ENCODE measurements at places on chromosomes 1 and 21.
A peak's percentile ranks its signal among the peaks of the same experiment; 100 is the strongest.

DNA sequence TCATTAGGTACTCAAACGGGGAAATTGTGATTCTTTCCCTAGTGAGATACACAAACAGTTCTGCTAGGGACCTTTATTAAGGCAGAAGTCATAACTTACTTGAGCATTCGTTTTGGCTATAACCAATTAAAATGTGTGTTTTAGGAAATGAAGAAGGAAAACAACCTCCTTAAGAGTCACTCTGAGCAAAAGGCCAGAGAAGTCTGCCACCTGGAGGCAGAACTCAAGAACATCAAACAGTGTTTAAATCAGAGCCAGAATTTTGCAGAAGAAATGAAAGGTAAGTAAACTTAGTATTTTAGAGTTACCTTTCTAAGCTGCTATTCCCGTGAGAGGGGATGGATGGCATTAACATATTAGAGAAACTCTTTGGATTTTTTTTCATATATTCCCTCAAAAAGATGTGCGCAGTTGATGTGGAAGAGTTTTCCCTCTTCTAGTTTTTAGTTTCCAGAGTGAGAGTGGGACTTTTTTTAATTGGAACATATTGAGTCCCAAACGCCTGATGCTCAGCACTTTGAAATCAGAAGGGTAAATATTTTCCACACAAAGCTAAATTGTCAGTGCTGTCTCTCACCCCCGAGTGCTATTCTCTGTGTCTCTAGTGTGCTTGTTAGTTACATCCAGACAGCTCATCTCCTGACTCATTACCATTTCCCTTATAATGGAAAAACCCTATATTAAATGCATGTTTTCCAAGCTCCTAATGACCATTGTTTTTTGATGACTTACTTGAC lies 34.9 kb downstream of the CENPF start:
- no peak for DNase-seq

DNA sequence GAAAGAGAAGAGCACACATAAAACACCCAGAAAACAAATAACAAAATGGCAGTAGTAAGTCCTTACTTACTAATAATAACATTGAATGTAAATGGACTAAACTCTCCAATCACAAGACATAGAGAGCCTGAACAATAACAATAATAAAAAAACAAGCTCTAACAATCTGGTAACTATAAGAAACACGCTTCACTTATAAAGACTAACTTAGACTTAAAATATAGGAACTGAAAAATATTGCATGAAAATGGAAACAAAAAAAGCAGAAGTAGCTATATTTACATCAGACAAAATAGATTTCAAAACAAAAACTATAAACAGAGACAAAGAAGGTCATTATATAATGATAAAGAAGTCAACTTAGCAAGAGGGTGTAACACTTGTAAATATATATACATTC lies 83.1 kb upstream of the LYPLAL1 start:
- DNase-seq: no peak

- DNase-seq: no peak
Observed at GRCh38 chr1:43881415-43881814, 52.2 kb upstream of the ARTN start.

GRCh38 chr21:16243396-16243795 lies 513.6 kb downstream of the USP25 start:
- DNase-seq: no peak

- no peak for DNase-seq
Observed at GRCh38 chr1:96116731-96117130, 604.9 kb upstream of the PTBP2 start.

DNA sequence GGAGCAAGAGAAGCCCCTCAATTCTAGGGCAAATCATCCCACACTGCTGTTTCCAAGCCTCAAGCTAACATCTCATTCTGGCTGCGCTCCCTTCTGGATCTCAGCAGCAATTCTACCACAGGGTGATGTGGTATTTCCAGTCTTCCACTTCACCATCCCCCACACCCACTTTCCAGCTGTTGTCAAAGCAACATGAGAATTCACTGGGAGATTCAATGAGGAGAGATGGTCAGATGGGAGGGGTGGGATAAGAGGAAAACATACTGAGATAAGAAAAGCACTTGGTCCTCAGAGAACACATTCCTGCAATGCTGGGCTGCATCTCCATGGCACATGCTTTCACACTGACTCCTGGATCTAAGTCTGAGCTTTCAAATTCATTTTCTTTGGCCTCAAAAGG lies 47.3 kb upstream of the LRRC52 start:
- DNase-seq: no peak

DNA sequence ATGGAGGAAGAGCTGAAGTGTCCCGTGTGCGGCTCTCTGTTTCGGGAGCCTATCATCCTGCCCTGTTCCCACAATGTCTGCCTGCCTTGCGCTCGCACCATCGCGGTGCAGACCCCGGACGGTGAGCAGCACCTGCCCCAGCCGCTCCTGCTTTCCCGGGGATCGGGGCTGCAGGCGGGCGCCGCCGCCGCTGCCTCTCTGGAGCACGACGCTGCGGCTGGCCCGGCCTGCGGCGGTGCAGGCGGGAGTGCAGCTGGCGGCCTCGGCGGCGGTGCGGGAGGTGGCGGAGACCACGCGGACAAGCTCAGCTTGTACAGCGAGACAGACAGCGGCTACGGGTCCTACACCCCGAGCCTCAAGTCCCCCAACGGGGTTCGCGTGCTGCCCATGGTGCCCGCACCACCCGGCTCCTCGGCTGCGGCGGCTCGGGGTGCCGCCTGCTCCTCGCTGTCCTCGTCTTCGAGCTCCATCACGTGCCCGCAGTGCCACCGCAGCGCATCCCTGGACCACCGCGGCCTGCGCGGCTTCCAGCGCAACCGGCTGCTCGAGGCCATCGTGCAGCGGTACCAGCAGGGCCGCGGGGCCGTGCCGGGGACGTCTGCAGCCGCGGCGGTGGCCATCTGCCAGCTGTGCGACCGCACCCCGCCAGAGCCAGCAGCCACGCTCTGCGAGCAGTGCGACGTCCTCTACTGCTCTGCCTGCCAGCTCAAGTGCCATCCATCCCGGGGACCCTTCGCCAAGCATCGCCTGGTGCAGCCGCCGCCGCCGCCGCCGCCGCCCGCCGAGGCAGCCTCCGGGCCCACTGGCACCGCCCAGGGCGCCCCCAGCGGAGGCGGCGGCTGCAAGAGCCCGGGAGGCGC lies 1.3 kb downstream of the TRIM67 start:
- peak; percentile 19 for DNase-seq

DNA sequence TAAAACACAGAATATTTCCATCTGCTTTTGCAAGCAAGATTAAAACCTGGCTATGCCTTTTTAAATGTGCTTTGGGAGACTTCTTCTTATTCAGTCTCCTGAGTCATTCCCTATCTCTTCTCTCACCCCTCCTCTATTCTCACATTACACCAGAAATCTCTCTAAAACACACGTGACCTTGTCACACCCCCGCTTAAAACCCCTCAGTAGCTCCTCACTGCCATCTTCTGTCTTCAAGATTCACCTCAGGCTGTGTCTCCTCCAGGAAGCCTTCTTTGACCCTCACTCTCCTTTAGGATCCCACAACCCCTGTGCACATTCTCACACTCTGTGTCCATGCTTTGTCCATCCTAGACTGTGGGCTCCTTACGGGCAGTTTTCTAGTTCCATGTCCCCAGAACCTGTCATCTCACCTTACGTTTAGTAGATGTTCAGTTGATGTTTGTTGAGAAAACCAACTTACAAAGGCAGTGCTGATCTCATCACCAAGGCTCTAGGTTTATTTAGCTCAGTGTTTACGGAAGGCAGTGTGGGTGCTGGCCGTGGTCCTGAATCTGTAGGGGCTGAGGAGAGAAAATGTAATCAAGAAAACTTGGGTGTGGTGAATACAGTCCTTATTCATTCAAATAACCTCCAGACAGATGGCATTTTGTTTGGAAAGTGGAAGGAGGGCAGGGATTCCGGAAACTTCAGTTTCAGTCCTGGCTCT lies 143.5 kb downstream of the DMRTA2 start:
- no peak for DNase-seq

GRCh38 chr1:6342056-6342455 lies 51.5 kb downstream of the ACOT7 start:
- DNase-seq: no peak

- no peak for DNase-seq
Observed at GRCh38 chr1:229984310-229984991, 82.6 kb upstream of the GALNT2 start.

DNA sequence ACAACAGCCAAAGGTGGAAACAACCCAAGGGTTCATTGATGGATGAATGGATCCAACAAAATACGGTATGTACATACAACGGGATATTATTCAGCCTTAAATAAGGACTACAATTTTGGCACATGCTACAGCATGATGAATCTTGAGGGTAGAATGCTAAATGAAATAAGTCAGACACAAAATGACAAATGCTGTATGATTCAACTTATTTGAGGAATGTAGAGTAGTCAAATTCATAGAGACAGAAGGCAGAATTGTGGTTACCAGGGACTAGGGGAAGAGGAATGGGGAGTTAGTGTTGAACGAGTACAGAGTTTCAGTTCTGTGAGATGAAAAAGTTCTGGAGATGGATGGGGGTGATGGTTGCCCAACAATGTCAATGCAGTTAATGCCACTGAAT lies 118.0 kb upstream of the PAXBP1 start:
- DNase-seq: no peak

- no peak for DNase-seq
Observed at GRCh38 chr1:44108241-44108640, 10.4 kb upstream of the KLF17 start.

- DNase-seq: no peak
Observed at GRCh38 chr21:17976139-17976538, 157.0 kb upstream of the C21orf91 start.

GRCh38 chr1:230292689-230293389 lies 133.3 kb downstream of the PGBD5 start:
- no peak for DNase-seq

GRCh38 chr1:241592273-241592958 lies 47.8 kb downstream of the CHML start:
- DNase-seq: no peak

DNA sequence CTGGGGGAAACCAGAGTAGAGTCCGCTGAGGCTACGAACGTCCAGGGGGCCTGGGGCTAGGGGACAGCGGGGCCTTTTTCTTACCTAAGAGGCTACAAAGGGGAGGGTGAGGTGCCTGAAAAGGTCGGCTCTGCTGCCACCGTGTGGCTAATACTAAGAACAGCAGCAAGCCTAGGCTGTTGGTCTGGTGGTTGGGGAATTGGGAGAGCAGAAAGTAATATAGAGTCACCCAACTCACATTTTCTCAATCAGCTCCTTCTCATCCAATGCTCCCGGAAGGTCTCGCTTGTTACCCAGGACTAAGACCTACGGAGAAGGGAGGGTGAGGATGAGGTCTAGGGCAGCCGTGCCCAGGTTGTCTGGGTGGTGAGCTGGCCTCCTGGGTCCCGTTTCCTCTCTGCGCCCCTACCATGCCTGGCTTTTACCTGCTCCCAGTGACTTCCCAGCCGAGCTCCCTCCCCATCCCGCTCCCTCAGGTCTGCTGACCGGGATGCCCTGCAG lies 9.3 kb downstream of the ARL8A start:
- DNase-seq: peak; percentile 69

DNA sequence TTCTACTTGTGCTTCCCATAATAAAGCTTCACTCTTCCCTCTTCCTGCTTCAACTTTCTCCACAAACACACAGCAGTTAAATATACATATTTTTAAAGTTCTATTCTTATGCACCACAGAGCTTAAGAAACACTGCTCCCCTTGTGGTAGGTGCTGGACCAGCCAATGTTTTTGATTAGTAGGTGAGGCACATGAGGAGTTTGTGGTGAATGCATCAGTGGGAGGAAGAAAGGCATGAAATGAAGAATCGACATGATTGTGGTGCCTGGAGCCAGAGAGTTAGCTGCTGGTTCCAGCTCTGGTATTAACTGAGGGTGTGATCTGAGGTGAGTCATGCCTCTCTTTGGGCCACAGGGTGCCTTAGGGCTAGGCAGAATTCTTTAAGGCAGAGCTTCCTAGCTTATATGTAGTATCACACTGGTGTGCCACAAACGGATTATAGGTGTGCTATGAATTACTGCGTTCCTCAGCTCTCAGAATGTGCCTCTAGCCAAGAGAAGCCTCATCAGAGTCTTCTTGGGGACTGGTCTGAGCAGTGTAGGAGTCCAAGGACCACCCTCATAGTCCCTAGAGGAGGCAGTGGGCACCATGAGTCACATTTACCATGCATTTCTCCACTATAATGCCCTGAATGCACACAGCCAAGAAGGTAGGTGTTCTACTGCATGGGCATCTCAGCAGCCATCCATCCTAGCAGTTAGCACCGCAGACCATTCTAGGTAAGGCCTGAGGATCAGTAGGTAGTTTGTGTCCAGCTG lies 97.4 kb upstream of the SGIP1 start:
- peak; percentile 64 for DNase-seq

GRCh38 chr1:185813401-185813979 lies 79.3 kb downstream of the HMCN1 start:
- DNase-seq: no peak

- DNase-seq: no peak
Observed at GRCh38 chr1:42835422-42835821, 11.0 kb upstream of the ZNF691 start.

- no peak for DNase-seq
Observed at GRCh38 chr1:117146575-117147340, 25.2 kb upstream of the TRIM45 start.

GRCh38 chr21:35265170-35265877 lies 216.2 kb upstream of the RUNX1 start:
- no peak for DNase-seq

DNA sequence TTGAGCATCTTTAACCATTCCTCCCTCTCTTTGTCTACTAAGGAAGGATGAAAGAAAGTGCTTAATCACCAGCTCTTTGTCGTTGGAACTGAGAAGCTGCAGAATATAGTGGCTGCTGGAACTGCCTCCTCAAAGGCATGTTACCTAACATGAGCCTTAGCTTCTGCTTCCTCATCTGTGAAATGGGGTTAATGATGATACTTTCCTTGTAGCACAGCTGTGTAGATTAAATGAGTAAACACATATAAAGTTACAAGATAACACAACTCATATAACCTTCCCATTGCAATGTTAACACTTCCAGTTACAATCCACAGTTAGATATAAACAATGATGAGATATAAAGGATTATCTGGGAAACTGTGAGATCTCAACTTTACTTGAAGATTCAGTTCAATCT lies 48.4 kb upstream of the ZNF326 start:
- DNase-seq: no peak

- no peak for DNase-seq
Observed at GRCh38 chr1:22814176-22815042, 103.8 kb downstream of the EPHB2 start.

DNA sequence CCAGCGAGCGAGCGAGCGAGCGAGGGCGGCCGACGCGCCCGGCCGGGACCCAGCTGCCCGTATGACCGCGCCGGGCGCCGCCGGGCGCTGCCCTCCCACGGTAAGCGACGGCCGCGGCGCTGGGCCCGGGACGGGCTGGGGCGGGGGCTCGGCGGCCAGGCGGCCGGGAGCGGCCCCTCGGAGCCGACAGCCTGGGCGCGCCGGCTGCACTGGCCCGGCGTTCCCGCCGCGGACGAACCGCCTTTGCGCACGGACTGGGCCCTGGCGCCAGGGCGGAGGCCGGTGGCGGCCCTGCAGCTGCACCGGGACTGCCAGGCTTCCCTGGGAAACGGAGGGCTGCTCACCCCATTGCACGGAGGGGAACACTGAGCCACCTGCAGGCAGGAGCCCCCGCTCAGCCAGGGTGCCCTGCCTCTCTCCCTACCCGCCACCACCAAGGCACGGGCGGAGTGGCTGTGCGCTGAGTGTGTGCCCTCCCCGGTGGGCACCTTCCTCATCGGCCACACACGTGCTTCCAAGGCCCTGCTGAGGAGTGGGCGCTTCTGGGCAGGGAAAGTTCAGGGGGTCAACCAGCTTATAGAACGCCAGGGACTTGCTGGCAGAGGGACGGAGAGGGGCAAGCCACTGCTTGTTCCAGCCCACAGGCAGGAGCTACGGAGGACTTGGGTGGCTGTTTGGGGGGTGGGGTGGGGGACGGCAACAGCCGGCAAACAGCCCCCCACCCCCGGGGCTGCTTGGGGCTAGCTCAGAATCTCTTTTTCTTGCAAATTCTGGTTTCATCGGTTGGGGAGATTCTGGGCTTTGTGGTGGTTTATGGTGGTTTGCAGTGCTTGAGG lies 532 bp downstream of the CSF1 start:
- no peak for DNase-seq
